Activated CD8-positive, alpha-beta memory T cell treated with anti-CD3 and anti-CD28 coated beads for 4 hours (primary cell): ENCODE measurements at places on chromosomes 1 and 21.

DNA sequence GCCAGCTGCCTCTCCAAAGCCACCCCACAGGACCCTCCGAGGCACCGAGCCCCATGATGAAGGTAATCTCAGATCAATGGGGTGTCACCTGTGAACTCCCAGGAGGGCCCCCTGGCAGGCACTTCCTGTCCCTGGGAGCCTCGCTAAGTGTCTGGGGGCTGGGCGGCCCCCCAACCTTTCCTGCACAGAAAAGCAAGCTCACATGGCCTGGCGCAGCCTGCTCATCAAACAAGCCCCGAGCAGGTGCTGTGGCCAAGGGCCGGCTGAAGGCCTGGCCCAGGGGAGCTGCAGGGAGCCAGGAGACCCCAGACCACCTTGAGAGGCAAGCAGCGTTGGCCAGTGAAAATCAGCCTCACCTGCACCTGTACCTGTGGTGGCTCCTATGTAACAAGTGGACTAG, 2.9 kb downstream of the RIPK4 start:
- DNase-seq, result no peak

- no peak for DNase-seq
These were observed 32.5 kb downstream of the MTF2 start for GRCh38 chr1:93111561-93111960.

GRCh38 chr1:224057461-224058199, 56.3 kb upstream of the FBXO28 start:
- no peak for DNase-seq

DNA sequence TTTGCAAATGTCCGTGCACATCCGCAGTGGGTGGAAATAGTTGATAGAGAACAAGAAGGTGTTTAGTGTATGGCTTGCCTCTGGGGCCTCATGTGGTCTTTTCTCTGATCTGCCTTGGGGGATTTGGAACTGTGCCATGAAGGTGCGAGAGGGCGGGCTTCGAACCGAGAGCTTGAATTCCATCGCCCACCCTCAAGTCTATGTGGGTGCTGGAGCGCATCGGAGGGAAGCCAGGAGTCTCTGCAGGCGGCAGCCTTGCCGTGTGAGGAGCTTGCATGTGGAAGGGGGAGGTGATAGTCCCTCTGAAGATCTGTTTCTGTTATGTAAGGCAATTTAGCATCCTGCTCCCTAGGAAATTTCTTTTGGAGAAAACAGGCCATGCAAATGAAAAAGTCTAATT, 119.6 kb downstream of the HUNK start:
- DNase-seq, result no peak

DNA sequence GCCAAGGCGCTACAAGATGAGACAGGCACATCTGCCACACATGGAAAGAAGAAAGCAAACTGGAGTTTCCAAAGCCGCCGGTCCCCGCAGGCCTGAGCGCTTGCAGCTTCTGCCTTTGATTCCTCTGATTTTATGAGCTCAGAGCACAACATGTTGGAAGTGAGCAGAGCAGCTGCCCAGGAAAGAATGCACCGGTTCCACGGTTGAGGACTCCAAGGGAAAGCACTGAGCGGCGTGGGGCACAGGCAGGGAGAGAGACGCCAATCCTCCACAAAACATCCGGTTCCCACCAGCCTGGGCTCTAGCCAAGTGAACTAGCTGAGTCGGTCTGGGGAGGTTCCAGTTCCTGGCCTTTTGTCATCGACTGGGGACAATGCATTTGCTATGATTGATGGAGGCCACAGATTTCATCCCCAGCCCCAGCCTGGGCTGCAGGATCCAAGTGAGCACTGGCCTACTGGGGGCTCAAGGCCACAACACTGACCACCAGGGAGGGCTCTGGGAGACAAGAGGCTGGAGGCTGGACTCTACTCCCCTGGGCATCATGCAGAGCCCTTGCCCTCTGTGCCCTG, 253.1 kb upstream of the IRF2BP2 start:
- no peak for DNase-seq

GRCh38 chr1:54037476-54037875, 15.5 kb downstream of the TMEM59 start:
- DNase-seq, result no peak

DNA sequence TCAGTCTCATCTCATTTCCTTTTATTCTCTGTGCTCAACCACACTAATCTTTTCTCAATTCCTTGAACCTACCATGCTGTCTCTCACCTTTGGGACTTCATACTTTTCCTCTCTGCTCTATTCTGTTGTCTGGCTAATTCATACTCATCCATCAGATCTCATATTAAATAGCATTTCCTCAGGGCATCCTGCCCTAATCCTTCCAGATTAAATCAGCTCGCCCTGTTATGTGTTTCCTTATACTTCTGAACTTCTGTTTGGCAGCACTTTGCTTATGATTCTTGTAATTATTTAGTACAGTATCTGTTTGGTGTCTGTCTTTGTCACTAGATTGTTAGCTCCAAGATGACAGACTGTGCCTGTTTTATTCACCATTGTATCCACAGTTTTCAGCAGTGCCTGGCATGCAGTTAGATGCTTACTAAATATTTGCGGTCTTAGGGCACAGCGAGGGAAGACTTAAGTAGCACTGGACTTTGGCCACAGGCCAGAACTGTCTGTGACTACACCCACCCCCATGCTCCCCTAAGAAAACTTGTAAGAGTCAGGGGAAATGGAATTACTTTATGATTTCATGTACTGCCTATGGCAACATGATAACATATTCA, 9.9 kb upstream of the CAP1 start:
- DNase-seq, result no peak

DNA sequence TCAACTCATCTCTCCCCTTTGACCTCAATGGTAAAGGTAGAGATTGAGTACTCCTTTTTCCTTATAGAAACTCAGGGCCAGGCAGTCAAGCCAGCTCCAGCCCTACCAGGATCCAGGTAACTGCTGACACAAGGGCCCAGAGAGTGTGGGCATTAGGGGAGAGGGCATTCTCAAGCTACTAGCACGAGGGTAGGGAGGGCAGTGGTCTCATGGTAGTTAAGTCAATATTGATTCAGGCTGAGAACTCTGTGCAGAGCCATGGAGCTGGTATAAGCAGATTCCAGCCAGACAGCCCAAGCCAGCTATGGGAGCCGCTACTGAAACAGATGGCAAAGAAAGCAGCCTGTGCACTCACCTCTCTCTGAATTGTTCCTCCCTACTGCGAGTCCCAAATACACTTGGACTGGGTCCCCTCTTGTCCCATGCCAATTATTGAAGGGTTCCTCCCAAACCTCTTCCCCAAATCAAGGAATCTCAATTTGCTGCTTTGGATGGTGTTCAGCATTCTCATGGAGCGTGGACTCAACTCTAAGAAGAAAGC, 2.8 kb downstream of the PI4KB start:
- no peak for DNase-seq

- DNase-seq, result no peak
These were observed 55.4 kb upstream of the SCYL3 start for GRCh38 chr1:169949139-169949538.

DNA sequence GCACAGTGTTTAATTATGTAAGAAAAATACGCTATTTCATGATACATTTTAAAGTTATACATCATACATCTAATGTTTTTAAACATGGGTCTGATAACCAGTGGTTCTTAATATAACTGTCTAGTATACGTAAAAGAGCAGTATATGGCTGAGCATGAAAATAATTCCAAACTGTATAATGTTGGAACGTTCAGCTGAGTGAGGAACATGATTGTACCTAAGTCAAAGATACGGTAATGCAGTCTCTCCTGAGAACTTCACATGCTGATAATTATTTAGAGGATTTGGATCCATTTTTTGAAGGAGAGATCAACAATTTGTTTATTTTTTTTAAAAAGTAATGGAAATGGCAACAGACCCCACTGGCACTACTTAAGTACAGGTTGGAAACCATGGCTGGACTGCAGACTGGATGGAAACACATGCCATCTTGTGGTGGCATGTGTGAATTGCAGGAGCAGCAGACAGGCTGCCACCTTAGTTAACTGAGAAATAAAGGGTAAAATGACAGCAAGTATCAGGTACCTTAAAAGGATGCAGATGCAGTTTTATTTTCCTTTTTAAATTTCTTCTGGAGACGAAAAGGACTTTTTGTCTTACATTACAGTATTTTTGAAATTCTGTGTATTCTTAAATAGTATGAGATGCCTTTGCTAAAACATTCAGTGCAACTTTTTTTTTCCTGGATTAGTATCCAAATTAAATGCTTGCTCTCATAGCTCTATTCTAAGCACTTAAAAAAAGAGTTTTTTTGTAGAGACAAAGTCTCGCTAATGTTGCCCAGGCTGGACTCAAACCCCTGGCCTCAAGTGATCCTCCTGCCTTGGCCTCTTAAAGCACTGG, 73.8 kb downstream of the MTR start:
- no peak for DNase-seq

DNA sequence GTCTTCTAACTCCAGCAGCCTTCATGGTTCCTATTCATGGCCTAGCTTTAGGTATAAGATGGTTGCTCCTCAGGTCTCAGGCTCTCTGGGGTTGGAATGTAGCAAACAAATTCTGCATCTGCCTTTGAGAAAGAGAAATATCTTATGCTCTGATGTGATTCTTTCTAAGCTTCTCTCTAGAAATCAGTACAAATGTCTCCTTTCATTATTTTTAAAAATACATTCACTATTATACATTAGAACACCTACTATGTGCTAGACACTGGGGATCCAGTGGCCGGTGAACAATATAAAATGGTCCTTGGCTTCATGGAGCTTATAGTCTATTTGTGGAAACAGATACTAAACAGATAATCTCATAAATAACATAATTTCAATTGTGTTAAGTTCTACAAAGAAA, 16.1 kb upstream of the TMEM39B start:
- no peak for DNase-seq
